Central memory CD4-positive, alpha-beta T cell (primary cell): ENCODE measurements at places on chromosomes 12 and 14.

GRCh38 chr14:65575389-65575788, 162.9 kb downstream of the FUT8 start:
- DNase-seq = no peak

DNA sequence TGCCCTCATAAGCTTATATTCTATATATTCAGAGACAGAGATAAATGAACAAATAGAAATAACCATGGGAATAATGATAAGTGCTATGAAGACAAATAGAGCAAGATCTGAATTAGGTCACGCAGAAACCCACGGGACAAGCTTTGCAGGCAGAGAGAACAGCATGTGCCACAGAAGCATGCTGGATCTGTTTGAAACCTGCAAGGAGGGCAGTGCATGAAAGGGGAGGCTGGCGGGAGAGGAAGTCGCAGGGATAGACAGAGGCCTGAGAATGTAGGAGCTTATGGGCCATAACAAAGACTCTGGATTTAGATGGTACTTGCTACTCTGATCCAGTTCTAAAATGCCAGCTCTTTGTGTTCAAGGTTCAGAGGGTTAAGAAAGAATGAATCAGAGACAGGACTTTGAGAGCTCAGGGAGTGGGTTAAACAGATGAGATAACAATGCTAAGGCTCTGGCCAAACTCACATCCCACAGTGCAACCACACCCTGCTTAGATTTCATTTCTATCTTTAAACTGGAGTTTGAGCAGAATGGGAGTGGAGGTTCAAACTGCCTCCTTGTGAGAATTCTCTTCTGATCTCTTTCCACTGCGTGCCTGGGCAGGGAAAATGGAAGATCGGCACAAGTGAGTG, 49.2 kb upstream of the PPP1R12A start:
- DNase-seq = no peak

- no peak for DNase-seq
Observed at GRCh38 chr12:112184056-112184887, 58.9 kb downstream of the TRAFD1 start.

DNA sequence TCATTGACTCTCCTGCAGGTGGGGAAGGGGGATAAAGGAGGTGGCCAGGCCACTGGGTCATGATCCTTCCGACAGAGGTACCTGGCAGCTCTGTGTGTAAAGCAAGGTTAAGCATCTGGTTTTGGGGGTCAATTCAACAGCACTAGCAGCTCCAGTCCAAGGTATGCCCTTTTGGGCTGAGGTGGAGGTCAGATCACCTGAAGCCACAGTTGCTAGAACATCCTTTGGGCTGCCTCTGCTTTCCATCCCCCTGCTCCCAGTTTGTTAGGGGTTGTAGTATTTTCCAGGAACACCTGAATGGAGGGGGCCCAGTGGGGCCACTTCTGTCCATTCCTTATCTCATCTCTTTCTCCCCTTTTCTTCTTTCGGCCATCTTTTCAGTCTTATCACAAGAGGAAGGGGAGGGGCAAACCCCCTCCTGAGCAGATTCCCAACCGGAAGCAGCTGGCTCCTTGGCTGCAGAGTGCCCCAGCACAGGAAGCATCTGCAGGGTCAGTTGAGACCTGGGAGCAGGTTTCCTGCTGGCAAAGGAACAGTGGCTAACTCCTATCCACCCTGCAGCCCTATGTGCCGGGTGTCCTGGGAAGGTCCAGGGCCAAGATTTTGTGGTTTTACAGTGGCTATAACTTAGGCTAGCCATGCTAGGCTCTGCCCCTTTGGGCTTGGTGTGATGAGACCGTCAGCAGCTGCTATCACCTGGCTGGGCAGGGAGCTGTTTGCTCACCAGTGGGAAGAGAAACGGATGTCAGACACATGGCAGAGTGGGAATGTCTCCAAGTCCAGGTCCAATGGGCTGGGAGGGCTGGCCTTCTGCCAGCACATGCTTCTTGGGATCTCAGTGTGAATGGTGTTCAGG, 40.2 kb downstream of the SH2B3 start:
- DNase-seq = no peak

DNA sequence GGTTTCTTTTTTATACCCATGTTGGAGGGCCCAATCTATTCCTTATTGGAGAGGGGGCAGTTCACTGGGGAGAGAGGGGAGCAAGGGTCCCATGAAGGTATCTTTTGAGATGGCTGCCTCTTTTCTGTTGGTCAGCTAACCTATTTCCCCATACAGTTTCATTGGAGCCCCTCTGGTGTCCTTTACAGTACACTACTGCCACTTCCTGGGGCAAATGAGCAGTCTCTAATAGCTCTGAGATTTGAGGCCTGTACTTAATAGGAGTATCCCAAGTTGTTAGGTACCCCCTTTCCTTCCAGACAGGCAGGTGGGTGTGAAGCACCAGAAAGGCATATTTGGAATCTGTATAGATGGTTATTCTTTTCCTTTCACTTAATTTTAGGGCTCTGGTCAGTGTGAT, 41.3 kb upstream of the RNU6-8 start:
- no peak for DNase-seq

DNA sequence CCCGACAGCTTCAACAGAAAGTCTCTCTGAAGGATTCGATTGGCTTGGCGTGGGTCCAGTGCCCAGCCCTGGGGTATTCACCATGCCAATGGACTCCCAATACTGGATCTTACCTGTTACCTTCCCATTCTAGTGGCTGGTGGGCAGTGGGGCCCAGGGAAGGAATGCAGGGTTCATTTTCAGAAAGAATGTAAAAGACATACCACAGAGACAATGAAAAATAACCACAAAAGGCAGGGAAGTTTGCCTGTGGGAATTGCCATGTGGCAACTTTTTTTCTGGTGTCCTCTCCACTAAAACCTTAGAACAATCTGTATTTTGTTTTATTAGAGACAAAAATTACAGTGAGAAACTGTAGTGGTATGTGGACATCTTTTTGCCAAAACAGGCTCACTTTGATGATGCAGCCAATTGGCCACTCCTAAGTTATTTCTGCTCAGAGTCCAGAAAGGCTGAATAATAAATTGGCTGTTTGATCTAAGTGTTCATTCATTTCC, 55.2 kb downstream of the PTGER2 start:
- no peak for DNase-seq
